ENCODE measurements at places on chromosomes 3 and 15.
A peak's percentile ranks its signal among the peaks of the same experiment; 100 is the strongest.

GRCh38 chr3:142213298-142213697, 12.1 kb downstream of the GK5 start:
- no peak for DNase-seq

- DNase-seq = no peak
Observed at GRCh38 chr3:33401781-33402180, 38.4 kb downstream of the UBP1 start.

DNA sequence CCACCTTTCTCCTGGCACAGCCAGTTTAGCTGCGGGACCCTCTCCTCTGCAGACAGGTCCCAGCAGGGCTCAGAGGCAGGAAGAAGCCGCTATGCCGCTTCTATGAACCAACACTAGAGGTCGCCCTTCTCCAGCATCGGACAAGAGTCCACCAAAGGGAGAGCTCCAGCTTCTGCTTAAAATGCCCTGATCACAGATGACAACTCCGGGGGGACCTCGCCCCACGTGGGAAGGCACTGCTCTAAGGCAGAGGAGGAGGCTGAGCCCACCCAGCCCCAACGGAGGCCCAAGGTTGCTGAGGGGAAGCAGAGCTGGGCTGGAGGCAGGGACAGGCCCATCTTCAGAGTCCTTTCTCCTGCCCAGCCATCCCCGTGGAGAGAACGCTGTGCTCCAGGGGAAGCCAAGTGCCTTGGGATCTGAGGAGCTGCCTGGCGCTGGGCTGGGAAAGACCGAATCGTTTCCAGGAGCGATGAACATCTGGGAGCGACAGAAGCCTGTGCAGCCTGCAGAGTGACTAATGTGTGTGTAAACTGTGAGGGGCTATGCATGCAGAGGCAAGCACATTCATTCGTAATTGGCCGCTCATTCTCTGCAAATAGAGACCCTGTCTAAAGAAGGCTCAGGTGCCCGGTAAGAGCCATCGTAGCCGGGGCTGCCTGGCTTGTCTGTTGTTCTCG, 43.5 kb upstream of the BDH1 start:
- DNase-seq = peak; percentile 76

- no peak for DNase-seq
Observed at GRCh38 chr15:66951531-66952320, 113.7 kb upstream of the SMAD3 start.

DNA sequence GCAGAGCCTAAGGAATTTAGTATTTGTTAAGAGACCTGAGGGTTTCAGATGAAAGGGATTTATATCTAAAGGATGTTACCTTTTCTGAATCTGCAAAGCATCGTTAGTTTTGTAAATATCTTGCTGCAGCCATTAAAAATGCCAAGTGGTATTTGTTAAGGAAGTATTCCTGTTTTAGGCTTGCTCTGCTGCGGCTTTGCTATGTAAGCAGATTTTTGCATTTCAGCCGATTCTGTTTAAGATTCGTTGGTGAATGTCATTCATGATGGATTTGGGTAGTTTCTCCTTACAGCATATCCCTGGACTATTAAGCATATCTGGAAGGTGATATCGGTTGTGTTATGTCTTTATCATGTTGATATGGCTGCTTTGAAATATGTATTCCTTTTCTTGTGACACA, 1.0 kb downstream of the USP8 start:
- no peak for DNase-seq

GRCh38 chr15:63350178-63350621, 31.4 kb downstream of the CA12 start:
- DNase-seq = no peak

GRCh38 chr3:73401616-73402279, 223.0 kb downstream of the PDZRN3 start:
- peak; percentile 4 for DNase-seq

GRCh38 chr3:34862456-34862855, 776.9 kb upstream of the ARPP21 start:
- no peak for DNase-seq

- DNase-seq = peak; percentile 31
Observed at GRCh38 chr3:17740721-17741141, 1.7 kb downstream of the TBC1D5 start.

DNA sequence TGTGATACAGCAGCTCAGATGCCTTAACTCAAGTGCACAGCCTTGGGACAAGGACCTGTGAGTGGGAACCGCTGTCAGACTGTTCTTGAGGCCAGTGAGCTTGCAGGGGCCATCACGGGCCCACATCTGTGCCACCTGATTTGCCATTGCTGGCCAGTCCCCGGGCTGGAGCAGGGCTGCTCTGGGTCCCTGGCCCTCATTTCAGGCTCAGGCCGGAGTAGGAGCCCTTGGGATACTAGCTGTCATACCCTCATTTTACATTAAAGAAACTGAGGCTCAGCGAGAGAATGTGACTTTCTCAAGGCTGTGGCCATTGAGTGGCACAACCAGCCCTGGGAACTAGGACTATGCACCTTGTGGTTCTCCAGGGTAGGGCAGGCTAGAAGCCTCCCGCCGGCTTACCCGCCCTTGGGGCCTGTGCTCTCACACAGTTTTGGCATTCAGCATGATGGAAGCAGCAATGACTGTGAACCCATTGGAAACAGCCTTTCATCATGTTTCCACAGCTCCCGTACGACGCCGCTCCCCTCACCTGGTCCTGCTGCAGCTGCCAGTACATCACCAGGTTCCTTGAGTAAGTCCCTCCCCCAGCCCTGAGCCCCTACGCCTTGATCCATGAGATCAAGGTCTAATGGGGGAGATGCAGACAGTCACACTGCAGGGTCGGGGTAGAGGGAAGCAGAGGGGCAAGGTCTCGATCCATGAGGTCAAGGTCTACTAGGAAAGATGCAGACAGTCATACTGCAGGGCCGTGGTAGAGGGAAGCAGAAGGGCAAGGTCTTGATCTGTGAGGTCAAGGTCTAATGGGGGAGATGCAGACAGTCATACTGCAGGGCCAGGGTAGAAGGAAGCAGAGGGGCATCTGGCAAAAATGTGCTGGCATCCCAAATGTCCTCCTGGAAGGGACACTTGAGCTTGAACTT, 42.2 kb downstream of the GOLGA6L10 start:
- no peak for DNase-seq

DNA sequence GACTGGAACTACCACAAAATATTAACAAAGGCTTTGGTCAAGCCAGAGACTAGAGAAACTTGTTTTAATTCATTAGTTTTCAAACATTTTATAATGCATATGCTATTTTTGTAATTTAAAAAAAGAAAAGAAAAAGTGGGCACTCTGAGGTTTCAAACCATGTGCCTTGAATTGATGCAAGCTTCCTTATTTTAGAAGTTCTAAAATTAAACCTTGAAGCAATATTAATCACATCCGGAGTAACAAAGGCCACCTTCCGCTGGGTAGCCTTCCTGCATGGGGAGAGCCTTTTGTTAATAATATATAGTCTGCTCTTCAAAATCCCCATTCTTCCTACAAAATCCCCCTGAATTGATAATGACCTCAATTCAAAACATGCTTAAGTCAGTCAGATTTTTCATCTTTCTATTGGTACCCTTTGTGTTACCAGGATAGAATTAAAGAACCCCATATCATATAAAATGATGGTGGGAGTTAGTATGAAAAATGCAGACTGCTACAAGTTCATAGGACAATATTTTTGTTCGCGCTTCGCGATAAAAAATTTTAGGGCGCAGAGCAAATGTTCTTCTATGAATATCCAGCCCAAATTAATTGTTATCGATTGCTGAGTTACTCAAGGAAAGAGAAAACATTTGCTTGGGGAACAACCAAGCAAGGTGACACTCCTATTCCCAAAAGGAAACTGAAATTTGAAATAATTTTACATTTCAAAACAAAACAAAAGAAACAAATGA, 30.6 kb downstream of the LDHAL6B start:
- DNase-seq = peak; percentile 40

All from RPMI7951 (cell line).